ENCODE measurements at places on chromosomes 6 and 20.

- DNase-seq: no peak
Measured at GRCh38 chr20:44153636-44154043, 33.3 kb downstream of the JPH2 start.

DNA sequence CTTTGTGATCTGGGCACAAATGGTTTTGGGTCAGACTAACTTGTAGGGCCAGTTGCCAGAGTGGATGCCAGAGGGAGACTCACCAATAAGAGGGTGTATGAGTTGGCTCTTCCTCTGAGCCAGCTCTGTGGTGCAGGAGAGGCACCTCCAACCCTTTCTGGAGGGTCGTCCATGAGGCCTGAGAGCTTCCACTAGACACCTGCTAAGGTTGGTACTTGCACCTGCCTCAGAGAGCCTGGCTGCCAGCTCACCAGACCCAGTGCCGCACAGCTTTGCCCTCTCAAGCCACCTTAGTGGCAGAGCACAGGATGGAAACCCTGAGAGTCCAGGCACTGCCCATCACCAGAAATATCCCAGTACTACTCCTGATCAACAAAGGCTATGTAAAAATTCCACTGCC, 504.3 kb downstream of the EYS start:
- no peak for DNase-seq

- no peak for DNase-seq
Measured at GRCh38 chr20:58147628-58148370, 80.7 kb downstream of the ANKRD60 start.

DNA sequence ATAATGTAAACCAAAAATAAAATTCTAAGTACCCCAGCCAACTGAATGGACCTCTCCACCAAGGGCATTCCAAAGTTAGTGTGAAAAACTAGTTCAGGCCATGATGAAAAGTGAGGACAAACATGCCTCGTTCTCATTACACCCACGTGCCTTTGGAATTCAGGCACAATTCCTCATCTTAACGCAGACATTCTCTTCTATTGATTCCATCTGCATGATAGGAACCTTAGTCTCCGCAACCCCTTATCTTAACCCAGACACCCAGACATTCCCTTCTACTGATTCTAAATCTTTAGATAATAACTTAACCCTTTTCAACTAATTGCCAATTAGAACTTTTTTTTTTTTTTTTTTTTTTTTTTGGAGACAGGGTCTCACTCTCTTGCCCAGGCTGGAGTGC, 7.6 kb upstream of the SERPINB6 start:
- no peak for DNase-seq

- DNase-seq: no peak
Measured at GRCh38 chr20:50325651-50326050, 135.0 kb downstream of the CEBPB start.

DNA sequence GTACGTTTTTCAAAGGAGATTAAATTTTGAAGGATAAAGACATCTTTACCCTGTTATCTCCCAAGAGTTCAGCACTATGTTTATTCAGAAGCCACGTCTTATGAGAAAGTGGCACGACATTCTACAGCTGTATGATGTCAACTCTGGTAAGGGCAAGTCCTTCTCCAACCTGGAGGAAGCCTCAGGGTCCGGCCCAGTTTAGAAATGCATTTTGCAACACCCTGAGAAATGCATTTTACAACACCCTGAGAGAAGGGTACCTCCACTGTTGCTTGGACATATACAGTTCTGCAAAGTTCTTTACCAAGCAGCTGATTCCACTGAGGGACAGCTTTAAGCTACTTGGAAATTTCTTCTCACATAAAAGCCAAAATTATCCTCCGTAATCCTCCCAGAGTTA, 17.5 kb downstream of the NAPB start:
- DNase-seq: no peak

DNA sequence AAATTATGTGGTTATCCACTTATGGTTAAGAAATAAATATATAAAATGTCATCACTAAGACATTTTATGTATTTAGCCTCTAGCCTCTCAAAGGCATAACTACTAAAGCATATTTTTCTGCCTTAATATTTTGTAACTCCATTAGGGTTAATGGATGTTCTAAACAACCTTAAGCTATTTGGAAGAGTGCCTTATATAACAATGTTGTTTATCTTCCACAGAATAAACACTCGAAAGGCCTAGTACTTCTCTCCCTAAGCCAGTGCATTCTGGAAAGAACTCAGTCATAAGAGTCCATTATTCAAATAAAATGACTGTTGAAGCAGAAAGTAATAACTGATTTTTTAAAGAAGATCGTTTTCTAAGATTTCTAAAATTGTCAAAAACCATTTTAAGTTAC, 15.0 kb upstream of the PRIM2 start:
- no peak for DNase-seq

- no peak for DNase-seq
Measured at GRCh38 chr6:105200133-105200730, 20.4 kb upstream of the POPDC3 start.

DNA sequence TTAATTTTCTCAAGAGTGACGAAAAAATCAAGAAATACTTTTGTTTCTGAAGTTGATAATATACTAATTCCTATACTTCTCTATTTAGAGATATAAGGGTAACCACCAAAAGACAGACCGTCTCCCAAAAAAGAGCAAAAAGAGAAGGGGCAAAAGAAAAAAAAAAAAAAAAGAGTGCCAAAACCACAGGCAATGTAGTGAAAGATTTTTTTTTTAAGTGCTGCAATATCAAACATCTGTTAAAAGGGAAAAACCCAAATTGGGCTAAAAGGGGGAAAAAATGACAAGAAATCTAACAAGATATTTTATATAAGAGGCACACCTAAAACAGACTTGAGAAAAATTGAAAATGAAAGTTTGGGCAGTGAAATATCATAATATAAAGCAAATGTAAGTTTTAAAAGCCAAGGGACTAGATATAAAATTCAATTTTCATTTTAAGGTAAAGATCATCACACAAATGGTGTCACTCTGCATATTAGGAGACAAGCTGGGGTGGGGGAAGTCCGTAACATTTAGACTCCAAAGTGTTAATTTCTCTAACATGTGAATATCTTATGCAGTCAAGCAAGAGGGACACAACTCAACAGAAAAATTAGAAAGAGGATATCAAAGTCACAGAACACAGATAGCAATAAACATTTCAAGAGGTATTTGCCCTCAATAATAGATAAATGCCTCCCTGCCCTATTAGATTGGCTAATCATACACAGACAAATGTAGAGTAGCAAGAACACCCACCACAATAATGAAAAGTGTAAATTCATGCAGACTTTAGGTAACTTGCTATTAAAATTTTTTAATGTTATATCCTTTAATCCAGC, 9.1 kb downstream of the C6orf52 start:
- DNase-seq: no peak

DNA sequence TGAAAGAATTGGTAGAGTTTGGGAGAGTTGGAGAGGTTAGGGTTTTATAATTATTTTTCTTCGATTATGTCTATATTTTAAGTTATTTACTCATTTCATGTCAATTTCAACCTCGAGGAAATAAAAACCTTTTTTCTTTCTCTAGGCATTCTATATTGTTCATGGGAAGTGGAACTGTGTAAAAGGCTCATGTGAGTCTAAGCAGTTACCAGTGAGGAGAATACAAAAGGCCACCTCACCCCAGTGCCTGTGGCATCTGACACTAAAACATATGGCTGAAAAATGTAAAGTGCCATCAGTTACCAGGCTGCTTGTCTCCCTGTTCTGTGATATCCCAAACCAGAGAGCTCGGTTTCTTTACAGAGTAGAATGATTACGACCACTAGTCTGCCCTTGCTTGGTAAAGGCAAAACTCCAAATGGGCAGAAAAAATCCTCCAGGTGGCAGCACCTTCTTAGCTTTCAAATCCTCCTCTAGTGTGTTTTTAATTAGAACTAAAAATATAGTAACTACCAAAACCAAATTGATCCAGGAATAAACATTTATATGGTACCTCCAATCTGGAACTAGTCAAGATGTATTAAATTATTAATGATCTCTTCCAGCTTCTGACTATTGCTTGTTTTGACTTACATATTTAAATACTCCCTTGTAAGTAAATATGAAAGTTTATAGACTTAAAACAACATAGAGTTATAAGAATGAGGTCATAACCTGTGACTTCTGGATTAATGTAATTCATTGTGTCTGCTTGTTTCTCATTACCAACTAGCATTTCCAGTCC, 122.6 kb upstream of the MCHR2 start:
- peak; percentile 52 for DNase-seq

DNA sequence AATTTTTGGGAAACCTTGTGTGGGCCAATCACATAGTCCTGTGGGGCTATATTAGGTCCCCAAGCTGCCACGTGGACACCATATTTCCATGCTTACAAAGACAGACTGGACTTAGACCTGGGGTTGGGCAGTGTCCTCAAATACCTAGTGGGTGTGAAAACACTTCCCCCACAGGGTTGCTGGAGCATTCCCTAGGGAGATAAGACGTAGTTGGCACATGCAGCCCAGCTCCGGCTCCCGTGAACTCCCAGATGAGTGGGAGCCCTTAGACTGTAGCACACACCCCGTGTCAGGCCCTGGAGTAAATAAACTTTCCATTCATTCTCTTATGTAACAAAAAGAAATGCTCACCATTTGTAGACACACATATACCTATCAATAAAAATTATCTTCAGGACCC, 14.2 kb downstream of the KCNG1 start:
- no peak for DNase-seq

- DNase-seq: no peak
Measured at GRCh38 chr6:129748901-129749748, 39.1 kb upstream of the ARHGAP18 start.

DNA sequence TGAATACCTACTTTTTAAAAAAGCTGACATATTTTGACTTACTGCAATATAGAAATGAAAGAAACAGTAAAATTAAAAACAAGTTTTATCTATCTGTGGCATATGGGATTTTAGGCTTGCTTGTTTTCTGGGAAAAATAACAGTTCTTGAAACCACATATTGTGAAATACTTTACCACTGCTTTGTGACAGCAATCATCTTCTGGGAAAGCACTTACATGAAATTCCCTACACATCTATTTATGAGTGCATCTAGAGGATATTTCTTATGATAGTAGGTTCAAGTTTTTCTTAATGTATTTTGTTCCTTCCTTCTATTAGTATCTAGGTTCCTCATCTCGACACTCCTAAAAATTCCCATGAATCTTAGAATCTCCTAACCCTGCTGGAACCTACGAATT, 75.2 kb downstream of the STXBP5 start:
- DNase-seq: no peak

- no peak for DNase-seq
Measured at GRCh38 chr6:57072108-57072507, 17.9 kb upstream of the ZNF451 start.

DNA sequence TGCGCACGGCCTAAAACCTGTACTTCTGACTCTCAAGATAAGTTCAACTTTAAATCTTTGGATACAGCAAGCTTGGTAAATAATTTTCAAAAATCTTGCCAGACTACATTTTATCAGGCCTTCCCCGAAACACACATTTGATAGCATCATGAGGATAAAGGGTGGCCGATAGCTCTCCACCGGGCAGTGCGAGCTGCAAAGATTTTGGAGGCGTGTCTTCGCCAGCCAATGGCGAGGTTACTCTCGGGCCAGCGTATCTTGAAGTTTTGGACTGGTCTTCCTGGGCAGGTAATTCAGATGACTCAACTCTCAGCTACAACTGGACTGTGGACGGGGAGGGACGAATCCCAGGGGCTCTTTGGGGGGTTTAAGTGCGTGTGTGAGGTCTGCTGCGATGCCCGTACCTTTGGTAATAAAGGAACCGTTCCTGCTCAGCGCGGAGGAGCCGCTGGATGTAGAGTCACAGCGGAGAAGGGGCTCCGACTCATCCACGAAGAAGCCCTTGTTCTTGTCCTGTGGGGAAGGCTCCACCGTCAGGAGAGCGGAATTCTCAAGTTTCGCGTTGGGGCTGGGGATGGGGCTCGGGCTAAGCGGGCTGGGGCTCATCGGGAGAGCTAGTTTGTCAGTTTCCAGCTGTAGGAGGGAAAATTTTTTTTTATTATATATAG, 75.3 kb downstream of the TNFRSF21 start:
- DNase-seq: no peak

DNA sequence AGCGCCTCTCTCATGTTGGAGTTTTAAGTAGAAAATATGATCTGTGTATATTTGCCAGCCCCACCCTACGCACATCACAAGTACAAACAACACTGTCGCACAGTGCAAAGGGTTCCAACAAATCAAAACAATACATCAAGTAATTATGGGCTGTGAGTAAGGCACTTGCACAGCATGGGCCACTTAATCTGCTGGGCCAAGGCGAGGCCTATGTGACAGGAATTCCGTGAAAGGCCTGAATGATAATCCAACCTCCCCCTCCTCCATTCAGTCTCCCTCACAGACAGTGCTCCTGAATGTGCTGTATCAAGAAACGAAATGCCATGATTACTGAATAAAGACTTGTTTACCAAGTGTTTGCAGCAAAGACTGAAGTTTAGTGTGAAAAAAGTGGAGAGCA, 130.1 kb upstream of the SLC2A12 start:
- DNase-seq: no peak

DNA sequence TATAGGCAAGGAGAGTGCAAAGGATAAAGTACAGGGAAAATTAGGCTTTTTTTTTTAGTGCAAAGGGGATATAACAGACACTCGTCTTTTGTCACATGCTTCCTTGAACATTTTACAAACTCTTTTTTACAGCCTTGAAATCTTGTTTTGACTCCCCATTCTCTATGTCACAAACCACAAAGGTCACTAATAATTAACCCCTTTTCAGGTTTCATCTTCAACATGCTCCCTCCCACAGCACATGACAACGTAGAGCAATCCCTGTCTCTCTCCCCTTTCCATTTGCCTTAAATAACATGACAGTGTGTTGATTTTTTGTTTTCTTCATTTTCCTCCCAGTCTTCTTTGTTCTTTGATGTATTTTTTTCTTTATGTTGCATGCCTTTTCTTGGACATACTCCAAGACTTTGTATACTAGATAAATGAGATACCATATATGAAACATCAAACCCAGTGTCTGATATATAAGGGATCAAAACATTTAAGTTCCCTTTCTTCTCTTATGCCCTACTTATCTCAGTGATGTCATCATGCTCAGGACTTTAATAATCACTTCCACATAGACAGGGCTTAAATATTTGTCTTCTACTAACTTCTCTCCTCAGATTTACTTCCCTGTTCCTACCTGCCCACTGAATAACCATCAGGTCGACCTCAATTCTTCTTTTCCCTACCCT, 378.7 kb upstream of the HSF2 start:
- DNase-seq: no peak

DNA sequence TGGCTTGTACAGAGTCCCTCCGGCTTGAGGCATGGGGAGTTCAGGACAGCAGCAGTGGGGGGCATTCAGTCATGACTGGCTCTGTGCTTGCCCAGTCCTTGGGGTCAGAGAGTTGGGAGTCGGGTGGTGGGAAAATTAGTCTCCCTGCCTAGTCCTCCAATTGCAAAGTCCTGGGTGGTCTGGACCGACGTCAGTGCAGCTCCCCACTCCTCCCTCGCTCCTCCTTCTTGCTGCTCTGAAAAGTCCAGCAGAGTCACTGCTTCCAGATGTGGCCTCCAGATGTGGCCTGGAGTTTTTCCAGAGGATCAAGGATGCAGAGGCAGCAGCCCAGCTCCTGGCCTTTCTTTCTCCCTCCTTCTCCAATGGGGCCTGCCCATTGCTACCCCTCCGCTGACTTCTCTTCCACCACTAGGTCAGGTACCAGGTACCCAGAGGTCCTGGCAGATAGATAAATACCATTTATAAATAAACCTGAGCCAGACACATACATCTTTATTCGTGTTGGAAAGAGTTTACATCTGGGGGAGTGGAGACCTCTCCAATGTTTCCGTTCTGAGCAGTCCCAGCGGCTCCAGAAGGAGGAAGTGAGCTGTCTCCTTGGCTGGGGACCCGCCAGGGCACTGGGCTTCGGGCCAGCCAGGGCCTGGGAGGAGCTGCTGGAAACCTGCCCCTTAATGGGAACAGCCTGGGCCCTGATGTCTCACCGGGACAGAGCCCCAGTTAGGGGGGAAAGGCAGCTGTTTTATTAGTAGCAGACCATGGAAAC, 49.0 kb upstream of the RNF24 start:
- no peak for DNase-seq
